ENCODE measurements at places on chromosomes 6 and 20.

- no peak for DNase-seq
Observed at GRCh38 chr6:8013763-8014162, 50.4 kb downstream of the BLOC1S5 start.

GRCh38 chr20:51811514-51812128, 9.3 kb upstream of the SALL4 start:
- no peak for DNase-seq

- DNase-seq, result no peak
Observed at GRCh38 chr6:89281779-89282246, 33.3 kb downstream of the GABRR2 start.

DNA sequence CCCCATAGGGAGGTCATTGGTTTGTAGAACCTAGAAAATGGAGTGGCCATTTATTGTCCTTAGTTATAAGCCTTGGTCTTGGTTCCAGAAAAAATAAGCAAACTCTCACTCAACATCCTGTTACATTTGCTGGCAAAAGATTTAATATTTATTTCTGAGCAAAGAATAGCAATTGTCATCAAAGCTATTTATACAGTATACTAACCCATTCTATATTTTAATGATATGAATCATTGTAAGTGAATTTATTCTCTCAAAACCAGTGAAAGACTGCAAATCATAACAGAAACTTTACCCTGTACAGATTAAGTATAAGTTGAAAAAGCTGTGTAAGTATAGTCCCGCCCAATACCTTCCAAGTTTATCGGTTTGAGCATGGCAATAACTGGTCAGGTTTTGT, 364.4 kb downstream of the CD109 start:
- no peak for DNase-seq

GRCh38 chr20:60921022-60921622, 330.9 kb upstream of the CDH4 start:
- no peak for DNase-seq

- no peak for DNase-seq
Observed at GRCh38 chr6:106825156-106825555, 149.4 kb downstream of the CD24 start.

DNA sequence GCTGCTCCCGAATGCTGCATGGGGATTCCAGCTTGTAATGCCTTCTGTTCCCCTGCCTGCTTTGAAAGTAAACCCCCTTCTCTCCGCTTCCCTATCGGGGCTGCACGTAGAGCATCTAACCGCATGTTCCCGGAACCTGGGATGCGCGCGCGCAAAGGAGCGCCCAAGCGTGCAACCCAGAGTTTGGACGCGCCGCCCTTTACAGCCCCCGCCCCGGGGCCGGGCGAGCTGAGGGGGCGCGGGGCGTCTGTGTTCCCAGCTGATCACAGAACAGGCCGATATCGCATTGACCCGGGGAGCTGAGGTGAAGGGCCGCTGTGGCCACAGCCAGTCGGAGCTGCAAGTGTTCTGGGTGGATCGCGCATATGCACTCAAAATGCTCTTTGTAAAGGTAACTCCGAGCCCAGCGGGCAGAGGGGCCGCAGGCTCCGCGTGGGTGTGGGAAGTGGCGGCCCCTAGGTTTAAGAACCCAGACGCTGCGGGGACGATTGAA, 1.4 kb downstream of the LAMP5 start:
- no peak for DNase-seq

GRCh38 chr6:104607501-104607900, 252.2 kb downstream of the HACE1 start:
- no peak for DNase-seq

GRCh38 chr6:11650711-11651110, 113.2 kb downstream of the TMEM170B start:
- no peak for DNase-seq

GRCh38 chr20:38084425-38084951, 50.9 kb downstream of the RPRD1B start:
- no peak for DNase-seq

DNA sequence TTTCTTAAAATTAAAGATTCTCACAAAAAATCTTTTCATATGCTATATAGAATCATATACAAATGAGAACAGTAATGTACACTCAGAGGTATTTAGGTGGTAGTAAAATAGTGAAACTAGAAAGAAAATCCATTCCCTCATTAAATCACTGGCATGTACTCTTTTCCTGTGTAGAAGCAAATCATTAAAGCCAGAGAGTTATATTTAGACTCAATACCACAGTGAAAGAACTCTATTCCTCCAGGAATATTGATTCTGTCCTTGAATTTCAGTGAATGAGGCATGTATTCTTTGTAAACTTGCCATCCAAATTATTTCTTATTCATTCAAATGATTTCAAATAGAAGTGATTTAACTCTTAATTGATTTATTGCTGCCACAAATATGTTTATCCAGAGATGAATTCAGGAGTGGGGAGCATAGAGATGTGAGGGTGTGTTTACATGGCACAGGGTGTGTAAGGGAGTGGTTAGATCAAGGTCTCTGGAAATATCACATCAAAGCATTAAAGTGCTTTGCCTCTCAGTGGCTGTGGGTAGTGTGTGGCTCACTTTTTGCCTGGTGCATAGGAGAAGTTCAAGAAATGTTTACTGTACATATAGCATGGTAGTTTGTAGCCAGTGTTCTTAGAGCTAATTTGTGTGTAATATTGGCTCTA, 141.2 kb downstream of the FAM83B start:
- DNase-seq, result no peak

DNA sequence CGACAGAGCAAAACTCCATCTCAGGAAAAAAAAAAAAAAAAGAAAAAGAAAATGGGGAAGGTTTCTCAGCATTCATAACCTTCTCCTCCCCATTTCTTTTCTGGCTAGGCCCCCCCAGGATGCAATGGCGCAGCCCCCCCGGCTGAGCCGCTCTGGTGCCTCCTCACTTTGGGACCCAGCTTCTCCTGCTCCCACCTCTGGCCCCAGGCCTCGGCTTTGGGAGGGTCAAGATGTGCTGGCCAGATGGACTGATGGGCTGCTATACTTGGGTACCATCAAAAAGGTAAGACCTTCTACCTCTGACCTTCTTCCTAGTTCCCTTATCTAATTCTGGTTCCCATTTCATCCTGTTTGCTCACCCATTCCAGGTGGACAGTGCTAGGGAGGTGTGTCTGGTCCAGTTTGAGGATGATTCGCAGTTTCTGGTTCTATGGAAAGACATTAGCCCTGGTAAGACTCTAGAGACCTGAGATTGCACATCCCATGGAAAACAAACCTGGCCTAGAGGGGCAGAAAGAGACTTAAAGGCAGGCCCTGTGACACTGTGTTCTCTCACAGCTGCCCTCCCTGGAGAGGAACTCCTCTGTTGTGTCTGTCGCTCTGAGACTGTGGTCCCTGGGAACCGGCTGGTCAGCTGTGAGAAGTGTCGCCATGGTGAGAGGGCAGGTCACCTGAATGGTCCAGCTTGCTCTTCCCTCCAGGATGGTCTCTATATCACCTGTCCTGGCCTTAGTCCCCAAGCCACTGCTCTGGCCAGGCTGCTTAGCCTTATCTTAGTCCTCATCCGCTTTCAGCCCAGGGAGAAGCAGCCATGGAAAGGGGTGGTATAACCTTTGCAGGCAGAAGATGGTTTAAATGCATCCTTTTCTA, 1.6 kb downstream of the PHF1 start:
- DNase-seq, result no peak

- no peak for DNase-seq
Observed at GRCh38 chr6:146364816-146365594, 178.6 kb upstream of the RAB32 start.

- DNase-seq, result no peak
Observed at GRCh38 chr6:3176562-3177355, 19.4 kb upstream of the TUBB2A start.

GRCh38 chr6:147990159-147990558, 352.5 kb upstream of the SASH1 start:
- DNase-seq, result no peak

DNA sequence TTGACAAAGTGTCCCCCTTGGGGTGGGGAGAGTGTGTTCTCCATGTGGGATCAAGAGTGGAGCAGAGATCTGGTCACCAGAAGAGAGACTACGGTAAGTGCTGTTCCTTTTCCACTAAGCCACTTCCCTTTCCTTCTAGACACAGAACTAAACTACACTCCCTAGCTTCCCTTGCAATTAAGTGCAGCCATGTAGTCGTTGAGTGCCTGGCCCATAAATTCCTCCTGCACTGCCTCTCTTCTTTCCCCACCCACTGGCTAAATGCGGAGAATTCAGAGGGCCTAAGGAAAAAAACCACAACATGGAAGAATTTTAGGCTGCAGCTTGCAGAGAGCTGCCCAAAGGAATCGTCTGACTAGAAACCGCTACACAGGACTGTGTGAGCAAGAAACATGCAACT, 1.5 kb downstream of the WDR27 start:
- DNase-seq, result no peak

DNA sequence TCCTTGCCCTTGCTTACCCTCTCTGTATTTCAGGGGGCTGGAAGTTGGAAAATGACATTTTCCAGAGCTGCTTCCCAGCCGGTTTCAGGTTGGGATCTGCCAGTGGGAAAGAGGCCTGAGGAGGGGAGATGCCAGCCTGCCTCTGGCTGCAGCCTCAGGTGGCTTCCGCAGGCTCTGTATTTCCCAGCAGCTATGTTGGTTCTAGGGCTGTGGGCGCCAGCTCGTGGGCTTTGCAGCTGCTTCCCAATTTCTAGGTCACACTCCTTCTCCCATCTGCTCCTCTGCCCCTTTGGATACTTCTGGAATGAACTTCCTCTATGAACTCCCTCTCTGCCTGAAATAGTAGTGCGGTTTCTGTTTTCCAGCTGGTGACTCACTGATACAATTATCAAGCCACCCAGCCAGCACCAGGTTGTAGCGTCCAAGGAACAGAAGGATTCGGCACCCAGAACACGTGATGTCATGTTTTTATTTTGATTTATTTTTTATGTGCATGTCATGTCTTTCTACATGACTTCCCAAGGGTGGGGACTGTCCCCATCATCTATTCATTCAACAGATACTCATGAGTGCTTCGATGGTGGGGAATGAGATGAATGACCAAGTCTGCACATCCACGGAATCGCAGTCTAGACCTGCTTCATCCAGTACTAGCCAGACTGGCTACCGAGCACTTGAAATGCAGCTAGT, 38.0 kb downstream of the TGM2 start:
- DNase-seq, result no peak

DNA sequence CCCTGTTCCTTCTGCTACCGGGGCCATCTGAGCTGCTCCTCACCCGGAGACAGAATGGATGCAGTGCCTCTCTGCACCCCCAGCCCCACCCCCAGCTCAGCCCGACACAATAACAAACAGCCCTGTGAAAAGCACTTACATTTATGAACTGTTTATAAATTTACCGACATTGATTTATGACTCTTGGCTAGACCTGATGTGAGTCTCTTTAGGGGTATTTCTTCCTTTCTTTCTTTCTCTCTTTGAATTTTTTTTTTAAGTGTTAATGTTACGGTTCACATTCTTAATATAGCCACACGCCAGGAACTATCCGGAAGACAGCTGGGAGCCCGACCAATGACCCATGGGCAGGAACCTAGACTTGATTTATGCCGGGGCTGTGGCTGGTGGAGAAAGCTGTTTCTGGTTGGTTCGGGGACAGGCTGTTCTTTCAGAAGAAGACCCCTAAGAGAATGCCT, 266.3 kb downstream of the CDC5L start:
- DNase-seq, result no peak
